ENCODE measurements at places on chromosomes 11 and 22.

DNA sequence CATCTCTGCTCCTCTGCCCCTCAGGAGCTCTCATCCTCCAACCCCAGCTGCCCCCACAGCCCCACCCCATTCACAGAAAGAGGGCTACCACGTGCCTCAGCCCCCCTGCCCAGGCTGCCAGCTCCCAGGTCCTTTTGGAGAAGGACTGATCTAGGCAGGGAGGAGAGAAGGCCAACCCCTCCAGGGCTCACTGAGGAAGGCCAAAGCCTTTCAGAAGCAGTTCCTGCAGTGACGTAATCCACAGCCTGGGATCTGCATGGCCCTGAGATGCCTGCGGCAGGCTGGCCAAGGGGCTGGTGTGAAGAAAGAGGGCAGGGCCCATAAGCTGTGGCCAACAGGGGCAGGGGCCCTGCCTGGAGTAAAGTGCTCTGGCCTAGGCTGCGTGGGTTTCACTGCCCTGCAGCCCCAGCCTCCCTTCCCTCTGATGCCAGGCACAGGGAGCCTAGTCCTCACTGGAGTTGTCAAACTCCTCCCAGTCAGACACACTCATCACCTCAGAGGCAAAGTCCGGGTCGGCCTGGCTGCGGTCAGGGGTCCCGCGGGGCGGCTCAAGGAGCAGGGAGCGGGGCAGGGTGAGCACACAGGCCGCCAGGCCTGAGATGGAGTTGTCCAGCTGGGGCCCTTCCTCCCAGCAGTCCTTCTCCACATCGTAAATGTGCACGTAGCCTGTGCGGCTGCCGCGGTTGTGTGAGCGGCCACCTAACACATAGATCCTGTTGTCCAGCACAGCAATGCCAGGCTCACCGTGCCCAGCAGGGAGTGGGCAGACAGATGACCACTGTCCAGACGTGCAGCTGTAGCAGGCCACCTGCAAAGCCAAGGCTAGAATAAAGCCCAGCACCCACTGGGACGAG lies 4.2 kb upstream of the SCARF2 start:
- no peak for DNase-seq
- peaks cover 16% of the 10 kb centered on the region for H3K4me1 ChIP-seq
- H3K4me3 ChIP-seq: no peak overlapping the region
- H3K27ac ChIP-seq: no peak overlapping the region
- peaks cover 30% of the 10 kb centered on the region for H3K36me3 ChIP-seq
- H3K27me3 ChIP-seq: peaks cover 30% of the 10 kb centered on the region

DNA sequence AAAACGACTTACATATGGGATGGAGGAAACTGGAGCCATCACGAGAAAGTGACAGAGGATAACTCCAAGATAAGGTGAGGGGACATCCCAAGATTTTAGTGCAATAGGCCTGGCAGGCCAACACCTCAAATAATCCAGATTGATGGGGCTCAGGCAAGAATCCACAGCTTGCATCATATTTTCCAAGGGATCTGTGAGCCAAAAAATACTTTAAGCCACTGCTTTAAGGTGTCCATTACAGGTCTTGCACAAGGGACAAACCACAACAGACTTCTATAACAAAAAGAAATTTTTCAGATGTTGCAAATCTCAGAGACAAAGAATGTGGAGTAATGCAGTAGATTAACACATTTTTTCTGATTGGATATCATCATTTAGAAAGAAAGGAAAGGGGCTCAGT lies 45.6 kb downstream of the DENND5A start:
- DNase-seq: no peak
- peaks cover 16% of the 10 kb centered on the region for H3K36me3 ChIP-seq
- peaks cover 4% of the 10 kb centered on the region for H3K4me1 ChIP-seq
- H3K27ac ChIP-seq: no peak overlapping the region

DNA sequence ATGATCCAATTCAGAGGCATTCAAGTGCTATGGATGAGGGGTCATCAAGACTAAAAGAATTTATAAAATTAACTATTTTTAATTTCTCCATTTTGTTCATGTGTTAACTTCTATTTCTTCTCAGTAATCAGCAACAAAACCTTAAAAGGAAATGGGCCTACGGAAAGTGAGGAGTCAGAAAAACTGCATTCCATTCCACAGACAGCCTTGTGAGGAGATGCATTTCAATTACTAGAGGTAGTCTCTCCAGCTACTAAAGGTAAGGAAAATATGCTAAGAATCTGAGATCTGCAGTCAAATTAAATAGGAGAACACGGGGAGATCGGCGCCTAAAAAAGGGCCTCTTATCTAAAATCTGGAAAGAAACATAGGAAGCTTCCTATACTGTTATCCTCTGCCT lies 661.7 kb downstream of the DLG2 start:
- no peak for DNase-seq
- no peak overlapping the region for H3K4me3 ChIP-seq
- H3K27me3 ChIP-seq: peaks cover under 1% of the 10 kb centered on the region
- H3K27ac ChIP-seq: no peak overlapping the region
- H3K36me3 ChIP-seq: no peaks in the 10 kb centered on the region

GRCh38 chr11:13663631-13664071 lies 4.8 kb upstream of the FAR1 start:
- no peaks in the 10 kb centered on the region for H3K36me3 ChIP-seq
- no peak overlapping the region for H3K4me3 ChIP-seq
- H3K4me1 ChIP-seq: peaks cover 7% of the 10 kb centered on the region

DNA sequence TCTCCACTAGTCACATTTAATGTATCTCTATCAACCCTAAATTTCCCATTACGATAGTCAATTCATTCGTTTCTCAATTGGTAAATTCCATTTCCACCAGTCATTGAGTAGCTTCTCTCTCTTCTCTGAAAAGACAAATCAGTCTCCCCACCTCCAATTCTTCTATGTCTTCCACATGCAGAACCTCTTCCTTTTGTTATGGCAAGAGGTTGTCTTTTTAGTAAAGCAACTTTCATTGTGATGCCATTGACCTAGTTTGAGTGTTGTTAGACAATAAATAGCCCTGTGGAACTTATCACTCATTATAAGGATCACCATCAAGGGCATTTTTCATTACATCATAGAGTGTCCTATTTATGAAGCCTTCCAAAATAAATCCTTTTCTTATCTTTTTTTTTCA lies 340.9 kb downstream of the LRRC4C start:
- no peaks in the 10 kb centered on the region for H3K4me1 ChIP-seq
- H3K36me3 ChIP-seq: no peaks in the 10 kb centered on the region
- peaks cover 2% of the 10 kb centered on the region for H3K27me3 ChIP-seq
- DNase-seq: no peak
- H3K4me3 ChIP-seq: no peak overlapping the region

- peaks cover 11% of the 10 kb centered on the region for H3K36me3 ChIP-seq
- no peaks in the 10 kb centered on the region for H3K27me3 ChIP-seq
- no peak overlapping the region for H3K4me3 ChIP-seq
- DNase-seq: peak; percentile 33
- H3K27ac ChIP-seq: no peak overlapping the region
Observed at GRCh38 chr22:20783844-20784723, 10.2 kb downstream of the SERPIND1 start.

DNA sequence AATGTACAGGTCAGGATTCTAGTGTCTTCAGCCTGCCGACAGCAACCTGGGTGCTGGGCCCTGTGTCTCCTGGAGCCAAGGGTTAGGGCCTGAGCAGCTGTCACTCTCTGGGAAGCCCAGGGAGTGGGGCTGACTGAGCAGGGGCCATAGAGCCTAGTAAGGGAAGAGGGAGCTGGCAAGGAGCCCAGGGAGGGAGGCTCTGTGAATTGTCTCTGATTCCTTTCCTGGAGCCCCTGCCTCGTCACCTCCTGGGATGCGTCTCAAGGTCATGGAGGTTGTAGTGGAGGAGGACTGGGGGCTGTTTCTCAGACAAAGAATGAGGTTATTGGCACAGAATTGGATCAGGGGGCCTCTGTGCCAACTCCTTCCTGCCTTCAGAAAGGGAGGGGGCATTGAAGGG lies 11.8 kb downstream of the SOX10 start:
- no peaks in the 10 kb centered on the region for H3K27me3 ChIP-seq
- H3K4me3 ChIP-seq: no peak overlapping the region
- no peak overlapping the region for H3K27ac ChIP-seq
- no peak for DNase-seq
- H3K36me3 ChIP-seq: peaks cover 32% of the 10 kb centered on the region
- H3K4me1 ChIP-seq: peaks cover 2% of the 10 kb centered on the region

GRCh38 chr11:75174781-75175370 lies 24.0 kb downstream of the SLCO2B1 start:
- peaks cover 5% of the 10 kb centered on the region for H3K27me3 ChIP-seq
- peaks cover 19% of the 10 kb centered on the region for H3K4me1 ChIP-seq
- H3K4me3 ChIP-seq: no peak overlapping the region
- H3K36me3 ChIP-seq: no peaks in the 10 kb centered on the region
- peak; percentile 19 for DNase-seq

DNA sequence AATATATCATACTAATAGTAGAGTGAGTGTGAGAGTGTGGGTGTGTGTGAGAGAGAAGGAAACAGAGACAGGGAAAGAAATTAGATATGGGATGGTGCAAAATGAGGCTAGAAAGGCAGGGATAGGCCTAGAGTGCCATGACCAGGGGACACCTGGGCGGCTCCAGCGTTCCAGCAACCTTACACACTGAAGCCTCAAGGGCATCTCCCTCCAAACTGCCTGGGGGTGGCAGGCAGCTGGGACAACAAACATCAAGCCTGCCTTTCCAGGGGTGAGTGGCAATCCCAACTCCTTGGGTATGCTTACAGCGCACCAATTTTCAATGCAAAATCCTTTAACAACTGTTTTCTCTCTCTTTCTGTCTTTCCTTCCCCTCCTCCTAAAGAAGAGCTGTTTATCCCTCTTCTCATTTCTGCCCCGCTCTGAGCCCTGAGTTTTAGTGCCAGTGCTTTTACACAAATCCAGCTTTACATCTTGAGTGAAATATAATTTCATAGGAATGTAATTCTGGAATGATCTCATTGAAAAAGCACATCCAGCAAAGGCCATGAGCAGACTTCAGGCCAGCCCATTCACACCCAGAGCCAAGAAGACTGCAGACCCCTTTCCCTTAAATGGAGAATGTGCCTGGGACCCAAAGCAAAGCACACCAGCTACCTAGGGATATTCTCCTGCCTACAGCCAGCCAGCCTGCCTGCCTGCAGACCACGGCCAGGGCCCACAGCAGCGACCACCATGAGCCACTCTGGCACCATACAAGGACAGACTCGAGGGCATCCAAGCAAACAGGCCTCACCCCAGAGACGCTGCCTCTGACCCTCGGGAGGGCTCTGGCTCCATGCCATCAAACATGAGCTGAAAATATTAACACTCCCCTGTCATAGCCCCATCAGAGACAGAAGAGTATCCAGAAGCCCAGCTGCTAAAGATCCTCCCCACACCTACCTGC lies 90.3 kb downstream of the RPL27A start:
- H3K27ac ChIP-seq: peak overlapping the region; percentile 21
- H3K27me3 ChIP-seq: no peaks in the 10 kb centered on the region
- H3K36me3 ChIP-seq: no peaks in the 10 kb centered on the region
- DNase-seq: no peak

DNA sequence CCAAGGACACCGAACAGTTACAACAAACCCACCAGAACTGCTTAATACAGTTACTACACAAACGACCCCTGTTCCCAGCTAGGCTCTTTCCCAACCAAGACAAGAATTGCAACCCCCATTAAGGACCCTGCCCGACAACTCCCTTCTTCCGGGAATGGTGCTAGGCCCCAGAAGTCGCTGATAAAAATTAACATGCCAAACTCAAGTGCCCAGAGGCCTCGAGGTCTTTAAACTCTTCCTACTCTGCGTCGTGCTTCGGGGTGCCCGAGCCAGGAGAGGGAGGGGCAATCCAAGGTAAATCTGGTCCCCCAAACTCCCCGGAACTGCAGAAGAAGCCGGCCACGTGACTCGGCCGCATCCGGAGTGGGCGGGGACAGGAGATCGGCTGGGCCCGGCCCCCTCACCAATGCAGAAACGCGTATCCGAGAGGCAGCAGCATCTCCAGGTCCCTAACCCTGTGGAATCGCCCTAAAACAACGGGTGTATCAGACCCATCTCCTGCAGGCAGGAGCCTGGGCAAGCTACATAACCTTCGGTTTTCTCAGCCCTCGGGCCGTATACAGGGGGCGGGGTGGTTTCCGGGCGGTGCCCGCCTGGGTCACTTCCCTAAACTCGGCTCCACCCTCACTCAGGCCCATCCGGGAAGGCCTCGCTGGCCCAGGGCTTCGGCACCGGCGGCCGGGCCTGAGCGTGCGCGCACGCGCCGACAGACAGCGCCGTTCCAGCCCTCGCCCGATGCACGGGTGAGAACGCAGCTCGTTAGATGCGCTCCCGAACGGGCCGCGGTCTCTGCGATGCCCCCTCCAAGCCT lies 1.1 kb downstream of the CFL1 start:
- H3K4me1 ChIP-seq: peaks cover 52% of the 10 kb centered on the region
- H3K27ac ChIP-seq: peak overlapping the region; percentile 97
- peaks cover 5% of the 10 kb centered on the region for H3K27me3 ChIP-seq

- H3K4me1 ChIP-seq: peaks cover 12% of the 10 kb centered on the region
- no peaks in the 10 kb centered on the region for H3K36me3 ChIP-seq
- no peak overlapping the region for H3K4me3 ChIP-seq
- no peaks in the 10 kb centered on the region for H3K27me3 ChIP-seq
- no peak for DNase-seq
Observed at GRCh38 chr11:77308838-77309237, 7.4 kb upstream of the GDPD4 start.
